ENCODE measurements at places on chromosomes 11 and 22.

- DNase-seq = no peak
These were observed 69.4 kb upstream of the HORMAD2 start for GRCh38 chr22:30010789-30011405.

DNA sequence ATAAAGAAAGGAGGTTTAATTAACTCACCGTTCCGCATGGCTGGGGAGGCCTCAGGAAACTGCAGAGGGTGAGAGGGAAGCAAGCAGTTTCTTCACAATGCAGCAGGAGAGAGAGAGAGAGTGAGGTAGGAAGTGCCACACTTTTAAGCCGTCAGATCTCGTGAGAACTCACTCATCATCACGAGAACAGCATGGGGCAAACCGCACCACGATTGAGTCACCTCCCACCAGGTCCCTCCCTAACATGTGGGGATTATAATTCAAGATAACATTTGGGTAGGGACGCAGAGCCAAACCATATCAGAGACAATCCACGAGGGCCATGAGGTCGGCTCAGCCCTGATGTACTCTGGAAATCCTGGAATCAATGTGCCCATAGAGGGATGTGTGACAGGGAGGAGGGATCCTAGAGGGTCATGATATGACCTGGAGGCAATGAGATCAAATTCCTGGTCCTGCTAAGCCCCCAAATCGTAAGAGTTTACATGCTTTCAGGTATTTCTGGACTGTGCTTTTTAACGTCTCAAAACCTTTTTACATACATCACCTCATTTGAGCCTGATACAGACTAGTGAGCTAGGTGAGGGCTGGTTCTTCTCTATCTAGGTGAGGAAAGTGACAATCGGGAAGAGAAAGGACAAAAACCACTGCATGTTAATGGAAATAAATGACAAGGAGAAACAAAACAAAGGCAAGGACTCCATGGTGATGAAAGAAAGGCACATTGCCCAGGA, 19.5 kb upstream of the RASSF10 start:
- no peak for DNase-seq

DNA sequence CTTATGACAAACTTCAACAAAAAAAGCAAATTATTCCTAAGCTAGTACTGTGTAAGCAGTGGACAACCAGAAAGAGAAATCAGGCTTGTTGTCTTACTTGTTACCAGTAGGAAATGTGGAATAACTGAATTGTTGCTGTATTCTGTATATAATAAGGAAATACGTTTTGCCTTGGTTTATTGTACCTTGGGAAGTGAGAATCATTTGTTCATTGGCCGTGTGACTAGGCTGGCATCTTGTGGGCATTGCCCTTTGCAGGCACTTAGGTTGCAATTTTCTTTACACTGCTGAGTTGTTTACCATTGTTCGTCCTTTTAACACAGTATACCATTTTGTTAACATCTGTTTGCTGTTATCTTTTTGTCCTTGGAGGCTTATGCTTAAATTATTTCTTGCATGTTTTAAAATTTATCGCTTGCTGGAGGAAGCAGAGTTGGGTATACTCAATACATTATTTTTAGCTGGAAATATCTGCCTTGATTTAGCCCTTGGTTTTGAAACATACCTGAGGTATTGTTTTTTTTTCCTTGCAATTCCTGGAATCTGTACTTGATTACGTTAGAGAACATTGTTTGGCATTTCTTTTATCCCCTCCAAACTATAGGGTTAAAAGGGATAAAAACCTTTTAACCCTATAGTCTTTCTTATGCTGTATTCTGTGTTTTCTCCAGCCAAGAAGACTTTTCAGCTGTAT, 109.3 kb downstream of the DDX10 start:
- no peak for DNase-seq

DNA sequence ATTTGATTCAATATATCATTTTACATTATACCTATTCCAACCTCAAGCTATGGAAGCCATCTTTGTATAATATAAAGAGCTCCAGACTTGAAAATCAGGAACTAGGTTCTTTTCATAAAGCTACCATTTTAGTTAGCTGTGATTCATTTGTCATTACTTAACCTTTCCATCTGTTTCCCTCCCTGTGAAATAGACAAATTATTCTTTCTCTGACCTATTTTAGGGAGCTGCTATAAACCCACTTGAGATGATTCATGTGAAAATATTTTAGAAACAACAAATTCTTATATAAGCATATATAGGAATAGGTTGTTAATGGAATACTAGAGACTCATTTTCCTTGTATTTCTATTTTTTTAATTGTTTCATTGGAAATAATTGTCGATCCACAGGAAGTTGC, 1012.1 kb downstream of the OPCML start:
- DNase-seq = no peak

- no peak for DNase-seq
These were observed 15.1 kb upstream of the BLID start for GRCh38 chr11:122131126-122131525.

DNA sequence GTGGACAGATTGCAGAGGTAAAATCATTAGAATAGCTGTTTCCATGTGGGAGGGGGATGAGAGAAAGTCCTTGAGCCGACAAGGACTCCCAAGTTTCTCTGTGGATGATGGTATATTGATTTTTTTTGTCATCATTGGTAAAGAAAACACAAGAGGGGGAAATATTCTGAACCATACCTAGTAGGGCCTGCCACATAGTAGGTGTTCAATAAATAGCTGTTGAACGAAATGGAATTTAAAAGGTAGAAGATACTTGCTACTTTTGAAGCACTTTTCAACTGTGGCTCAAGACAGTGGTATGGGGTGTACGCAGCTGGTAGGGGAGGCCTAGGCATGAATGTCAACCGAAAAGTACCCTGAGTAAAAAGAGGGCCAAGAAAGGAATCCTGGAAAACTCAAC, 2.1 kb downstream of the CAVIN3 start:
- no peak for DNase-seq

- DNase-seq = peak; percentile 50
These were observed at the start of gene MAJIN for GRCh38 chr11:64971421-64972233. MAJIN (minus strand) TSS chr11:64972108; CDS start chr11:64959405, 12,703 bp downstream.

- no peak for DNase-seq
These were observed 286.0 kb upstream of the CTSC start for GRCh38 chr11:88623531-88623930.

- no peak for DNase-seq
These were observed 114.5 kb downstream of the NAT10 start for GRCh38 chr11:34219941-34220370.

DNA sequence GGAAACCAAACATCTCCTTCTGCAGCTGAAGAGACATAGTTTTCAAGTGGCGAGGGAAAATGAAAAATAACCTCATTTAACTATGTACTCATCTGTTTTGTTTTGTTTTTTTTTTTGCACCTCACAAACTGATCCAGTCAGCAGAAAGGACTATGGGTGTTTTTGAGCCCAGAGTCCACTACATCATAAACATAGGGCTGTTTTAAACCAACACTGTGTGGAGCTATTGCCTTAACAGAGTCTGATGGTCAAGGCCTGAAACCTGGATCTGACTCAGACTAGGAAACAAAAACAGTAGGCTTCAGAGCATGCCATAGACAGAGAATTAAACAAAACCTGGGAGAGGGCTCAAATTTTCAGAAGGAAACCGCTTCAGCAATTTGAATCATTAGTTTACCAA, 99.3 kb upstream of the FSHB start:
- DNase-seq = no peak

GRCh38 chr22:40363059-40363458, 7.3 kb upstream of the SGSM3 start:
- DNase-seq = no peak

- no peak for DNase-seq
These were observed 203.3 kb downstream of the DLG2 start for GRCh38 chr11:85423794-85424193.

DNA sequence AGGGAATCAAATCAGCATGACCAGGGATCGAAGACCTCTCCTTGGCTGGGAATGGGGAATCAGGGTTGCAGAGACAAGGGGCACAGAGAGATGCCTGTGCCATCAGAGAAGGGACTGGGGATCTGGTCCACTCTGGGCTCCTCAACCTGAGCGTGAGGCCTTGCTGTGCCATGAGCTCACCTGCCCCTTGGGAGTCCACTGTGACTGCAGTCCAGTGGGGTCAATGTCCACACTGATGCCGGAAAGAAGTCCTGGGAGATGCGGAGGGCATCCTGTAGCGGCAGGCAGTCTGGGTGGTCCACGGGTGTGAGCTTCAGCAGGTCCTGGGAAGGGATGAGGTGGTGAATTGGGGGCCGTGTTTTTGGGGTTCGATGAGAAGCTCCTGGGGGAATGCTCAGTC, 7.3 kb upstream of the RGL4 start:
- DNase-seq = no peak

GRCh38 chr11:67265633-67266448, 432 bp upstream of the GRK2 start:
- DNase-seq = peak; percentile 52
